ENCODE measurements at places on chromosomes 7 and 10. TPM values are rescaled to one million over a fixed set of nuclear protein-coding genes. Genes with fewer than 3 reads are reported as not detected.

GRCh38 chr10:120039826-120040225 lies 147.3 kb downstream of the SEC23IP start:
- DNase-seq, result no peak
- no peaks in the 10 kb centered on the region for H3K36me3 ChIP-seq
- H3K4me3 ChIP-seq, result no peak overlapping the region
- no peaks in the 10 kb centered on the region for H3K27me3 ChIP-seq

- no peaks in the 10 kb centered on the region for H3K27me3 ChIP-seq
- H3K4me1 ChIP-seq, result no peaks in the 10 kb centered on the region
- DNase-seq, result no peak
- no peak overlapping the region for H3K27ac ChIP-seq
- no peak overlapping the region for H3K4me3 ChIP-seq
- no peaks in the 10 kb centered on the region for H3K36me3 ChIP-seq
Observed at GRCh38 chr7:100670074-100670473, 3.5 kb upstream of the GNB2 start.

DNA sequence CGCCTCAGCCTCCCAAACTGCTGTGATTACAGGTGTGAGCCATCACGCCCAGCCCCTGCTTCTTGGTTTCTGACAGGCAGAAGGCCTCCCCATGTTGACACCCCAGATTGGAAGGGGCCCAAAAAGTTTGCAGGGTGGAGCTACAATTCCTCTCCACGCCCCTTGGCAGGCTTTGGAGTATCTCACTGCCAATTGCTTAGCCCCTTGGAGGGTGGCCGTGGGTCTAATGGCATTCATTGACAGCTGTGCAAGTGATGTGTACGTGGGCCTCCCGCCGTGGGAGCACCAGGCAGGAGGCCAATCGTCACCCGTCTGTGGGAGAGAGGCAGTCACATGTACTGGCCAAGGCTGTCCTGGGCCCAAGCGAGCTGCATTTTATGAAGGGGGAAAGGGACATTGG lies 73.7 kb upstream of the PPIF start:
- no peaks in the 10 kb centered on the region for H3K27me3 ChIP-seq
- no peak overlapping the region for H3K4me3 ChIP-seq
- H3K4me1 ChIP-seq, result peaks cover 8% of the 10 kb centered on the region

GRCh38 chr7:32154797-32155196 lies 84.6 kb upstream of the PDE1C start:
- H3K4me1 ChIP-seq, result no peaks in the 10 kb centered on the region
- DNase-seq, result no peak
- no peak overlapping the region for H3K27ac ChIP-seq
- no peaks in the 10 kb centered on the region for H3K36me3 ChIP-seq
- no peak overlapping the region for H3K4me3 ChIP-seq

GRCh38 chr10:113732966-113733365 lies 18.5 kb upstream of the PLEKHS1 start:
- H3K4me3 ChIP-seq, result no peak overlapping the region
- no peaks in the 10 kb centered on the region for H3K36me3 ChIP-seq

DNA sequence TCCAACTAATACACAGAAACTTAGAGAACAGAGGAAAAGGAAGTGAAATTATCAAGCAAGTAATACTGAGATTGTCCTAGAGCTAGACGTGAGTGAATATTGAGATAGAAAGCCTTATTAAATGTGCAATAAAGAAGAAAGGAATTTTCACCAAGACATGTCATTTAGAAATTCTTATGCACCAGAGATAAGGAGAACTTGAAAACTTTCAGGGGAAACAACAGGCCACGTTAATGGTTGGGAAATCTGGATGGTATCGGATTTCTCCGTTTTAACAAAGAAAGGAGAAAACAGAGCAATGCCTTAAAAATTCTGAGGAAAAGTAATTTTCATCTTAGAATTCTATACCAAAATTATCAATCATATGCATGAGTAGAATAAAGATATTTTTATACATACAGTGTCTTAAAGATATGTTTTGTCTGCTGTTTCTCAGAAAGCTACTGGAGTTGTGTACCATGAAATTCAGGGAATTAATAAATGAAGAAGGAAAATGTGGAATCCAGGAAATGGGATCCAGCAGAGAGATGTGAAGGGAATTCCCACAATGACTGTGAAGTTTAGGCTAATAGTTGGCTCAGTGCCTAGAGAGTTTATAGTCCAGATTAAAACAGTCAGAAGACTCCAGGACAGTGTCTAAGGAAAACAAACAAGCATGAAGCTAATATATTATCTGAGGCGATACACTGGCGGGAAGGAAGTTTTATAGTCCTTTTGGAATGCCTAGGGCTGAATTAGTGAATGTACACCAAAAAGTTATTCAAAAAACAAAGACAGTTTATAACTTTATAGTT lies 159.5 kb downstream of the PPP1R9A start:
- H3K4me1 ChIP-seq, result no peaks in the 10 kb centered on the region
- no peaks in the 10 kb centered on the region for H3K36me3 ChIP-seq
- H3K27ac ChIP-seq, result no peak overlapping the region
- H3K27me3 ChIP-seq, result no peaks in the 10 kb centered on the region

DNA sequence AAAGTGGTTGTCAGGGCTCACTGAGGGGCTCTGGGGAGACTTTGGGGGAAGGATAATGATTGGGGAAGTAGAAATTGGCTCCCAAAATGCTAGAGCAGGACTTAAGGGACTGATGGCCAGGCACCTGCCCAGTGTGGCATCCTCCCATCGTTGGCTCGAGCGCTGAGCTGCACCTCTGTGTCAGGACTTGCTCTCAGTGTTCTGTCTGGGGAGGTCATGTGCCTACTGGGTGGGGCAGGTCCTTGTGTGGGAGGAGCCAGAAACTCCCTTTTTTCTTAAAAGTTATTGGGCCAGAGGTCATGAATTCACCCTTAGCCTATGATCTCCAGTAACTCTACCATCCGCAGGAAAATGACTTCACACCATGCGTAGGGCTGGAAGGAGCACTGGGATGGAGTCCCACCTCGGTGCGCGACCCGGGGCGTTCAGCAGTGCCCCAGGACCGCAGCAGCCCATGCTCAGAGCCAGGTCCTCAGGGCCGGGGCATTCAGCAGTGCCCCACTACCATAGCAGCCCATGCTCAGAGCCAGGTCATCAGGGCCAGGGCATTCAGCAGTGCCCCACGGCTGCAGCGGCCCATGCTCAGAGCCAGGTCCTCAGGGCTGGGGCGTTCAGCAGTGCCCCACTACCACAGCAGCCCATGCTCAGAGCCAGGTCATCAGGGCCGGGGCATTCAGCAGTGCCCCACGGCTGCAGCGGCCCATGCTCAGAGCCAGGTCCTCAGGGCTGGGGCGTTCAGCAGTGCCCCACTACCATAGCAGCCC lies 221.9 kb downstream of the EBF3 start:
- no peak overlapping the region for H3K27ac ChIP-seq
- H3K36me3 ChIP-seq, result no peaks in the 10 kb centered on the region
- no peak for DNase-seq
- no peaks in the 10 kb centered on the region for H3K4me1 ChIP-seq

Gene GOLGA7B
- total RNA-seq, result not detected

GRCh38 chr10:32039734-32040133 lies 16.5 kb downstream of the KIF5B start:
- no peaks in the 10 kb centered on the region for H3K27me3 ChIP-seq
- no peak overlapping the region for H3K4me3 ChIP-seq
- H3K27ac ChIP-seq, result no peak overlapping the region
- peaks cover 28% of the 10 kb centered on the region for H3K36me3 ChIP-seq

GRCh38 chr10:106551501-106552062 lies 612.9 kb downstream of the SORCS1 start:
- no peak overlapping the region for H3K4me3 ChIP-seq
- H3K36me3 ChIP-seq, result no peaks in the 10 kb centered on the region
- H3K27ac ChIP-seq, result no peak overlapping the region
- DNase-seq, result no peak
- no peaks in the 10 kb centered on the region for H3K27me3 ChIP-seq
- H3K4me1 ChIP-seq, result no peaks in the 10 kb centered on the region

DNA sequence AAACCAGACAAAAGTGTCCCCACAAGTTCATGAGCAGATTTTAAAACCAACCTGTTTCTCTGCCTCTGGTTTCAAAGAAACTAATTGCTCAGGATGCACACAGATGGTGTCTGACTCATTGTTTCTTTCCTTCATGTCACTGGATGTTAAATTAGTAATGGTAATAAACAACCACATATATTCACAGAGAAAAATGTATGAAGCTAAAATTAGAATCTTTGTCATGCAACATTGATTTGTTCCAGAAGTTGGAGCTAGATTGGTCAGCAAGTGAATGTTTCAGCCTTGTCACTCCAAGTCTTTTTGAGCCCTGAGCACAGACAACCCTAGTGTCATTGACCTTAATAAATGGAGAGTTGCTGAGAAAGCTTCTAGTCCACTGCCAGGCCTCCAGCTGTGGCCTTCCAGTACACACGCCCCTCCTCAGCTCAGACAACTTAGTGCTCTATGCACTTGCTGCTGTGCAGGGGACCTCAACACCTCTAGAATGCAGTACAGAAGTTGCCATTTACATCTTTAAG lies 175.9 kb downstream of the CCDC71L start:
- no peak for DNase-seq
- H3K27me3 ChIP-seq, result no peaks in the 10 kb centered on the region
- H3K4me3 ChIP-seq, result no peak overlapping the region
- H3K36me3 ChIP-seq, result no peaks in the 10 kb centered on the region

Gene ZNF107
- total RNA-seq, result 10.8 TPM

GRCh38 chr10:131267814-131268095 lies 43.8 kb downstream of the TCERG1L start:
- H3K27ac ChIP-seq, result no peak overlapping the region
- no peaks in the 10 kb centered on the region for H3K36me3 ChIP-seq
- H3K27me3 ChIP-seq, result no peaks in the 10 kb centered on the region
- DNase-seq, result no peak
- H3K4me3 ChIP-seq, result no peak overlapping the region

DNA sequence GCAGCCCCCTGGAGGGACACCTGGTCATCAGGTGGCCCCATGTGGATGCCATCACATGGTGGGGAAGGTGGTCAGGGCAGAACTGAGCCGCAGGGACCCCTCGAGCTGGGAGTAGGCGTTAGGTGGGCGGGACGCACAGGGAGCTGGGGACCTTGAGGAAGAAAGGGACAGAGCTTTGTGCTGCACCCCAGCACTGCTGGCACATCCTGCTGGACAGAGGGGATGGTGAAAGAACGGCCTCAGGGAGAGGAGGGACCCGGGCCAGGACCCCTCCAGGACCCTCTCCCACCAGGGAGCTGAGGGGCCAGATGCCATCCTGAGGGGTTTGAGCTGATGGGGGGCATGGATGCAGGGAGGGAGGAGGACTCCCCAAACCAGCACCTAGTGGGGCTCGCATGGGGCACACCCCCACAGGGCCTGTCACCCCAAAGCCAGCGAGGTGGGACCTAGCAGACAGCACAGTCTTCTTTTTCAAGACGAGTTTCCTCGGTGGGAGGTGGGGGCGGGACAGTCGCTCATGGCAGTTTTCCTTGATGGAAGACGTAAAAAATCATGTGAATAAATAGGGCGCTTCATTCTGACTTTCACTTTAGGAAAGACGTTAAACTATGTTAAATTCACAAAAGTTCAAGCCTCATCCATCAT lies 43.3 kb downstream of the STK32C start:
- no peaks in the 10 kb centered on the region for H3K36me3 ChIP-seq
- H3K27me3 ChIP-seq, result no peaks in the 10 kb centered on the region
- H3K27ac ChIP-seq, result no peak overlapping the region
- no peak overlapping the region for H3K4me3 ChIP-seq
- DNase-seq, result no peak

DNA sequence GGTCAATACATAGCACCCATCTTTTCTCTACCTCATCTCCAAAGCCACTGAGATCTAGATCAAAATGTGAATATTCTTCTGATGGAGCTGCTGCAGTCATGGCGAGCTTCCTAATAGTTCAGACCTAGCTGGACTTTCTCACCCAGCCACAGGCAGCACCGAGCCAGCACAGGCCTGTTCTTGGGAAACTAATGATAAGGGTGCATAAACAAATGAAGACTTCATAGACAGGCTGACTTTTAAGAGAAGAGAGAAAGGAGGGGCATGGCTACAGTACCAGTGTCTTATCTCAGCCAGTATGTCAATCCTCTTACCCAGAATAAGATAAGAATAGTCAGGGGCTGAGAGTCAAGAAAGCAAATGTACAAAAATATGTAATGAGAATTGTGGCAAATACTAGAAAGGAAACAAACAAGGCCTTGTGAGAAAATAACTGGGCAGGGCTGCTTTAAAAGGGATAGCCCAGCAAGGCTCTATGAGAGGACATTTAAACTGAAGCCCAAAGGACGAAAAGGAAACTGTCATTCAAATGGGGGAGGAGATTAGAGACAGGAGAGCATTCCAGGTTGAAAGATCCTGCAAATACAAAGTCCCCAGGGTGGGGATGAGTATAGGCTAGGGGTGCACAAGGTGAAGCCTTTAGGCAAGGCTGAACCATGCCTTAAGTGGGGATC lies 21.8 kb upstream of the CDK14 start:
- H3K4me3 ChIP-seq, result no peak overlapping the region
- H3K27ac ChIP-seq, result no peak overlapping the region
- no peak for DNase-seq
- H3K27me3 ChIP-seq, result no peaks in the 10 kb centered on the region
- H3K36me3 ChIP-seq, result no peaks in the 10 kb centered on the region

GRCh38 chr7:2953588-2954407 lies 89.9 kb downstream of the CARD11 start:
- peaks cover 4% of the 10 kb centered on the region for H3K4me1 ChIP-seq
- no peak overlapping the region for H3K4me3 ChIP-seq
- no peak for DNase-seq
- H3K27me3 ChIP-seq, result no peaks in the 10 kb centered on the region
- no peak overlapping the region for H3K27ac ChIP-seq
- H3K36me3 ChIP-seq, result peaks cover 31% of the 10 kb centered on the region

DNA sequence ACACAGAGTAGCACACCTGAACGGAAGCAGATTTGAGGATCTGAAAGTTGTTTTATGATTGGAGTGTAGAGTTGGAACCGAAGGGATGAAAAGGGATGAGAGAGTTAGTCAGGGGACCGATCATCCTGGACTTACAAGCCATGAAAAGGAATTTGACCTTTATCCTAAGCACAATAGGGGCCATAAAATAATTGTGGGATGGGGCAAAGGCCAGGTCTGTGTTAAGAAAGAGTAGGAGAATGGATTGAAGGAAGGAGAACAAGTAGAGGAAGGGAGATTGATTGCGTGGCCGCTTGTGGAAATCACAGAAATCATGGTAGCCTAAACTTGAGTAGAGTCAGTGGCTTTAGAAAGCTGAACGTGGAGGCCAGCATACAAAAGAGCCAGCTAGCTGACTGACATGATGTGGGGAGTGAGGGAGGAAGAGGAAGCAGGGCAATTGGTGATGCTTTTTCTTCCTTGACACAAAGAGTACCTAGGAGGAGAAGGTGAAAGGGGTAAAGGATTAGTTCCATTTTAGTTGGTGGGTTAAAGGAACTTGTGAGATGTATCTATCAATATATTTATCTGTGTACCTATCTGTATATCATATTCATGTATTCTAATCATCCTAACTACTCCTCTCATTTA lies 67.1 kb upstream of the RPA3 start:
- H3K36me3 ChIP-seq, result no peaks in the 10 kb centered on the region
- H3K4me3 ChIP-seq, result no peak overlapping the region
- H3K27ac ChIP-seq, result no peak overlapping the region
- H3K27me3 ChIP-seq, result no peaks in the 10 kb centered on the region

GRCh38 chr10:26655746-26656145 lies 41.8 kb upstream of the PDSS1 start:
- no peaks in the 10 kb centered on the region for H3K27me3 ChIP-seq
- no peaks in the 10 kb centered on the region for H3K36me3 ChIP-seq
- H3K4me3 ChIP-seq, result no peak overlapping the region

- H3K36me3 ChIP-seq, result no peaks in the 10 kb centered on the region
- no peaks in the 10 kb centered on the region for H3K27me3 ChIP-seq
- no peak for DNase-seq
- no peak overlapping the region for H3K27ac ChIP-seq
- H3K4me1 ChIP-seq, result no peaks in the 10 kb centered on the region
Observed at GRCh38 chr7:140564643-140565042, 76.0 kb downstream of the DENND2A start.

GRCh38 chr7:32879460-32879859 lies 12.1 kb downstream of the KBTBD2 start:
- DNase-seq, result no peak
- H3K36me3 ChIP-seq, result peaks cover 2% of the 10 kb centered on the region
- peak overlapping the region; percentile 42 for H3K27ac ChIP-seq
- no peaks in the 10 kb centered on the region for H3K27me3 ChIP-seq
- no peaks in the 10 kb centered on the region for H3K4me1 ChIP-seq
